ENCODE measurements at places on chromosomes 1 and 21.

DNA sequence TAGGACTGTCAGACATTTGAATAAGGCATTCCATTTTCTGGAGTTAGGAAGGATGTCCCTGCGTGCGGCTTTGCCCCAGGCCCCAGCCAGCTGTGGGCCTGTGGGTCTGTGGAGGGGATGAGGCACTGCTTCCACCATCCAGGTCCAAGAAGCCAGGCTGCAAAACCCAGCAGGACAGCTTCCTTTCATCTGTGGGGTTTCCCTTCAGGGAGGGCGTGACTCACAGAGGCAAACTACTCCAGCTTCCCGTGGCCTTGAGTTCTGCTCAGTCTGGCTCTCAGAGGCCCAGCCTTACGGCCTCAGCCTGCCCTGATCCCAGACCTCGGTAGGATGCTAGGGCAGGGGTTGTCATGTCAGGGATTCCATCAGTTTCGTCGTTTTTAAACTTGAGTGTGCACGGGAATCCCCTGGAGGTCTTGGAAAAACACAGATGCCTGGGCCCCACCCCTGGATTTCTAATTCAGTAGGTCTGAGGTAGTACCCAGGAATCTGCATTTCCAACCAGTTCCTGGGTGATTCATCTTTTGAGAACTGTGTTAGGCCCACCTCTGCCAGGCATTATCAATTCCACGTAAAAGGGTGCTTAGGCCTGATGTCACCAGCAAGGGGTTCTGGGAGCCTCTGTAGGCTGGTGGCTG lies 32.3 kb upstream of the TENT5C start:
- peak; percentile 22 for DNase-seq

DNA sequence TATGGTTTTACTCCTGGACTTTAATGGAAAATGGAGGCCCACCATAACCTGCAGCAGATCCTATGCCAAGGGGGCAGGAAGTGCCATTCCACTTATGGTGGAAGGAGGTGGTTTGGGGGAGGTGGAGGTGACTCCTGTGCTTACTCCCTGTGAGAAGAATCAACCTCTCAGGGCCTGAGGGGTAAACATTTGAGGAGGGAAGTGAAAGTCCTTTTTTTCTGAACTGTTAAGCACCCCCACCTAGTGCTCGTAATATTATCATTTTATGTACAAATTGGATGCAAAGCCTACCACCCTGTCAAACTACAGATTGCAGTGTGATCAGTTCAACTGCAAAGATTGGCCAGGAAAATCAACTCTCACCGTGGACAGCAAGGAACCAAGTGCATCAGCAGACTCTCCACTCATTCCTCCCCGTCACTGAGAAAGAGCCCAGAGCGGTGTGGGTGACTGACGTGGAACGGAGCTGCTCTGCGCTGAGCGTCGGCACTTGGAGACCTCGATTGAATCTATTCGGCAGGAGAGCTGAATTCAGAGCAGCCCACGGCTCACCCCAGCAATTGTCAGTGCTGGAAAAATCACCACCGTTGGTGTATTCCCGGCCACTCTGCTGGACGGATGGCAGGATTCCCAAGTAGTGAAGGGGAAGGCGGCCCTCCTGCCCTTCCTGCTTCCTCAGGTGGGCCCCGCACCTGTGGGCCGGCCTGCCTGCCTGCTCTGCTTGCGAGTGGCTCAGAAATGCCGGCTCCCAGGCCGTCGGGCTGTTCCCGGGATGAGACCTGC lies 46.8 kb upstream of the COX20 start:
- no peak for DNase-seq

DNA sequence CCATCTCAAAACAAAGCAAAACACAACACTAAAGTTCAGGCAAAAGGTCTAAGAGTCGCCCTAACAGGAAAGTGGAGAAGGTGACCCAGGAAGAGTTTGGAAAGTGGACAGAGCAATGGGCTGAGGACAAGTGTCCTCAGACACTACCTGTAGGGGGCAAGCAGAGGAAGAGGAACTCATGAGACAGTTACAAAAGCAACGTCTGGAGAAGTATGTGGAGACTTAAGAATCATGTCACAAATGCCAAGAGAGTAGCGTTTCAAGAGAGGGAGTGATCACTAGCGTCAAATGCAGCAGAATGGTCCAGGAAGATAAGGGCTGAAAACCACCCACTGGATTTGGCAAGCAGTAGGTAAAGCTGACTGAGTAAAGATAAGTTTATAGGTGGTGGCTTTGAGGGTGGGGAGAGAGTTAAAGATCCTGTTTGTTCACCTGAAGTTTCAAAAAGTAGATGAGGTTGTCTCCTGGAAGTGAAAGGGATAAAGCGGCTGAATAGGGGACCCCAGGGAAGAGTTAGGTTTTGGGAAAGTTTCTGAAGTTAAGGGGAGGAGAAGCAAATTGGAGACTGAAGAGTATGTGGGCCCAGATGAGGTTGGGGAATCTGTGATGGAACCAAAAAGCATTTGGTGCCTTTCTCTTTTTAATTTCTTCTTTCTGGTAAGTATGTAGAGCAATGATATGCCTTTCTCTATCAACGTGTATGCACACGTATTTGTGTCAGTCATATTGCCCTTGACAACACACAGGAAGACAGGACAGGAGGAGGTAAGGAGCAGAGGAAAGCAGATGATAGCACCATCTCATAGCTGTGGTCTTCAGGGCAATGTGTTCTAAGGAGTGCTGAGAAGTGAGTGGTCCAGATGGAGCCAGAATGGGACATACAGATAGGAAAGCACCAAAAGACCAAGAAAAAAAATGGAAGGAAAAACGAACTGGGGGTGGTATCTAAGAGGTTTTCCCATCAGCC lies 3.1 kb downstream of the BSDC1 start:
- no peak for DNase-seq

- DNase-seq, result no peak
Measured at GRCh38 chr1:188137221-188137620, 1308.5 kb downstream of the PLA2G4A start.

DNA sequence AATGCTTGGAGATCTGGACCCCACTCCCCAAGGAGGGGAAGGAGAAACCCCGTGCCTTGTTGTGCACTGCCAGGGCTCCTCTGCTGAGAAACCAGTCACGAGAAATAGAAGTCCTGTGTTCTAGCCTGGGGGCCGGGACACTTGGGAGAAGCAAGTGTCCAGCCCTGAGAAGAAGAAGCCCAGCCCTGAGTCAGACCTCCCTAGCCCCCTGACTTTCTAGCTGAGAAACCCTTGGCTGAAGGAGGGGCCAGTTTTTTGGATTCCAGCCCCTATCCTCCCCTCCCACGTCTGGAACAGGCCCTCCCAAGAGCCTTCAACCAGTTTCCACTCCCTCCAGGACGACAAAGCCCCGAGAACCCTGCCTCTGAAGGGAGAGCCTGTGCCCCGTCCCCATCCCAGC lies 100.5 kb downstream of the NAV1 start:
- no peak for DNase-seq

Data from ELF-1 (cell line).